ENCODE measurements at places on chromosomes 3 and 15.

DNA sequence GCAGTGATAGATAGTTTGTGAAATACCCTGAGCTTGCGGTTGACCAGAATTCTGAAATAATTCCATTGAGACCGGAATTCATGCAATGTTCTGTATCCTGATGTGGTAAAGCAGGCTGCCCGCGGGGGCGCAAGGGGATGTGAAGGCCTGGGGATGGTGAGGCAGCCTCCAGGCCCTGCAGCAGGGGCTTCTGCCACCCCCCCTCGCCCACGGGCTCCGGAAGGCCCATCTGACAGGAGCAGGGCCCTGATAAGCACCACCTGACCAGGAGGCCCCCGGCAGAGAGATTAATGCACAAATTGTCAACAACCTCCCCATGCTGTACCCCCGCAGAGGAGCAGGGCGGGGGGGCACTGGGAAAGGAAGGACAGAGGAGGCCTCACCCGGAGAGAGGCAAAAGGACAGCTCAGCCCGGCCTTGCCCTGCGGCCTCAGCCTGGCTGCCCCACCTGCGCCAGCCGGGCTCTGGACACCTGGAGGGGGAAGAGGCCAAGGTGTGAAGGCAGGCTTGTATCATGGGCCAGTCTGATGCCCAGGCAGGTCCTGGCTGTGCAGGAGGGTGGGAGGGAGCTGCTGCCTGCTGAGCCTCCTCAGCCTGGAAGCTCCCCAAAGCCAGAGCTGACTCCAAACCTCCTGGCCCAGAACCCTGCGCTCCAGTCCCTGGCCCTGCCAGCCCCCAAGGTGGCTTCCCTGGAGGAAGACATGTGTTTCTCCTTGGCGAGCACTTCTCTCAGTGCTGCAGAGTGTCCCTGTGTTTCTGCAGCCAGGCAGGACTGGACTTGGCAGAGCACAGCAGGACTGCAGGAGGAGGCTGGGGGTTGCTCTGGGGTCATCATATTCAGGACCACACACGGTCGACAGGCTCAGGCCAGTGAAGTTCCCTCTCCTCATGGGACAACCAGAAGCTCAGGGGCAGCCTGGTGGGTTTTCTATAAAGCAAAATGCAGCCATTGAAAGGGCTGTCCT lies 46.5 kb downstream of the RPN1 start:
- no peak overlapping the region for H3K4me3 ChIP-seq
- H3K27ac ChIP-seq: no peak overlapping the region
- H3K4me1 ChIP-seq: peaks cover 2% of the 10 kb centered on the region

GRCh38 chr3:159208050-159208449 lies 406.2 kb downstream of the MFSD1 start:
- H3K4me3 ChIP-seq: no peak overlapping the region
- DNase-seq: no peak
- H3K27ac ChIP-seq: no peak overlapping the region
- no peaks in the 10 kb centered on the region for H3K27me3 ChIP-seq
- no peaks in the 10 kb centered on the region for H3K4me1 ChIP-seq

- peaks cover 8% of the 10 kb centered on the region for H3K27me3 ChIP-seq
- no peak for DNase-seq
- no peaks in the 10 kb centered on the region for H3K4me1 ChIP-seq
- no peak overlapping the region for H3K27ac ChIP-seq
Measured at GRCh38 chr3:172911142-172911541, 160.6 kb downstream of the ECT2 start.

DNA sequence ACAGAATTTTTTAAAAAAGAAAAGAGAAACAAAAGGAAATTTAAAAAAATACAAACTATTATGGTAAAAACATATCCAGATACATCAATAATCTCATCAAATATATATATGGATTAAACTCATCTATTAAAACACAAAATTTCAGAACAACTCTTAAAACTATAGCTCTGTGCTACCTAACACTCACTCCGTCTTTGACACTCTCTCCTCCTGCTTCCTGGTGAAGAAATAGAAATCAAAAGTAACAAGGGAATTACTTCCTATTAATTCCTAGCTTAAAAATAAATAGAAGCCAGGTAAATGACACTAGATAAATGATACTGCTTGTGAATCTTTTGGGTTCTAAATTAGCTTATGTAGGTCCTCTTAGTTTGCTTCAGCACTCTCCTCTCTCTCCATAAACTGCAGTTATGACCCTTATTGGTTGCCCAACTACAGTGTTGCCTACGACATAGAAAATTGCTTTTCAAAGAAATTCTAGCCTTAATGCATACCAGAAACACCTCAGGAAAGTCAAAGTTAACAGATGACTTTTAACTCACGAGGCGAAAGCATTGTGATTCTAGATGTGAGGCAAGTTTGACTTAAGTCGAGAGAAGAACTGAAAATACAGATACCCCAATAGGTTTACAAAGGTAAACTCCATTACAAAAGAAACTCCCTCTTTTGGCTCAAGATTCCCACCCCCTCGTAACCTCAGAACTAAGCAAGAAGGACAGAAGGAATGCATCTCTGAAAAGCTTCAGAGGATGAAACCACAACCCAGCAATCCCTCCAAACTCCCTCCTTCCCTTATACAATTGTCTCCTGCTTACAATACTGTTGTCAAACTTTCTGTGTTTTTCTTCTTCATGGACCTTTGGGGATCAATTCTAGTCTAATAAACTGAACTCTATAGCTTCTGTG lies 394.7 kb downstream of the FGF12 start:
- no peak overlapping the region for H3K27ac ChIP-seq
- peak overlapping the region; percentile 23 for H3K4me3 ChIP-seq

GRCh38 chr15:101167753-101168462 lies 83.9 kb downstream of the CHSY1 start:
- H3K27ac ChIP-seq: peak overlapping the region; percentile 90
- H3K4me1 ChIP-seq: peaks cover 39% of the 10 kb centered on the region
- peak overlapping the region; percentile 45 for H3K4me3 ChIP-seq
- H3K27me3 ChIP-seq: no peaks in the 10 kb centered on the region
- peak; percentile 93 for DNase-seq
- peaks cover 37% of the 10 kb centered on the region for H3K36me3 ChIP-seq

- no peaks in the 10 kb centered on the region for H3K36me3 ChIP-seq
- peak overlapping the region; percentile 73 for H3K4me3 ChIP-seq
- peak overlapping the region; percentile 72 for H3K27ac ChIP-seq
- DNase-seq: peak; percentile 42
Measured at GRCh38 chr3:198079771-198080520, 119.9 kb downstream of the LMLN start.

DNA sequence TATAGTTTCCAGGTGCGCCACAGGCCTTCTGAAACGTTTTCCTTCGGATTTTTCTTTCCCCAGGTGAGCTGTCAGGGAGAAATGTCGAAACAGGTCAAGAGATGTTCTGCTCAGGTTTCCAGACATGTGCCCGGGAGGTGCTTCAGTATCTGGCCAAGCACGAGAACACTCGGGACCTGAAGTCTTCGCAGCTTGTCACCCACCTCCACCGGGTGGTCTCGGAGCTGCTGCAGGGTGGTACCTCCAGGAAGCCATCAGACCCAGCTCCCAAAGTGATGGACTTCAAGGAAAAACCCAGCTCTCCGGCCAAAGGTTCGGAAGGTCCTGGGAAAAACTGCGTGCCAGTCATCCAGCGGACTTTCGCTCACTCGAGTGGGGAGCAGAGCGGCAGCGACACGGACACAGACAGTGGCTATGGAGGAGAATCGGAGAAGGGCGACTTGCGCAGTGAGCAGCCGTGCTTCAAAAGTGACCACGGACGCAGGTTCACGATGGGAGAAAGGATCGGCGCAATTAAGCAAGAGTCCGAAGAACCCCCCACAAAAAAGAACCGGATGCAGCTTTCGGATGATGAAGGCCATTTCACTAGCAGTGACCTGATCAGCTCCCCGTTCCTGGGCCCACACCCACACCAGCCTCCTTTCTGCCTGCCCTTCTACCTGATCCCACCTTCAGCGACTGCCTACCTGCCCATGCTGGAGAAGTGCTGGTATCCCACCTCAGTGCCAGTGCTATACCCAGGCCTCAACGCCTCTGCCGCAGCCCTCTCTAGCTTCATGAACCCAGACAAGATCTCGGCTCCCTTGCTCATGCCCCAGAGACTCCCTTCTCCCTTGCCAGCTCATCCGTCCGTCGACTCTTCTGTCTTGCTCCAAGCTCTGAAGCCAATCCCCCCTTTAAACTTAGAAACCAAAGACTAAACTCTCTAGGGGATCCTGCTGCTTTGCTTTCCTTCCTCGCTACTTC lies 3.8 kb downstream of the BHLHE40 start:
- H3K4me3 ChIP-seq: peak overlapping the region; percentile 93
- H3K4me1 ChIP-seq: peaks cover 53% of the 10 kb centered on the region
- no peak for DNase-seq
- peak overlapping the region; percentile 87 for H3K27ac ChIP-seq
- peaks cover 68% of the 10 kb centered on the region for H3K36me3 ChIP-seq
- no peaks in the 10 kb centered on the region for H3K27me3 ChIP-seq

DNA sequence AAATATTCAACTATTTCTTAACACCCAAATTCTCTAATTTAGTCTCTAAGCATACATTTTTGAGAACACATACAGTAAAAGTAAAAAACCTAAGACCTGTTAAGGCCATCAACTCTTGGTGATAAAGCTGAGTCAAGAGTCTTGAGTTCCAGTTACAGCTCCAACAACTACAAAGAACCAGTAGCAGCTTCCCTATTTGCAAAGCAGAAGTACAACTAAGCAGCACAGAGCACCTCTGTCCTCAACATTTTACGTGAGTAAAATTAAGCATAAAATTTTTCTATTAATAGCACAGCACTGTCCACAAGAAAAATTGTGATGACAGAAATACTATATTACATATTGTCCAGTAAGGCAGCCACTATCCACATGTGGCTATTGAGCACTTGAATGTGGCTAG lies 4.4 kb downstream of the PCOLCE2 start:
- peaks cover 62% of the 10 kb centered on the region for H3K27me3 ChIP-seq
- no peak overlapping the region for H3K4me3 ChIP-seq
- peaks cover 8% of the 10 kb centered on the region for H3K4me1 ChIP-seq

DNA sequence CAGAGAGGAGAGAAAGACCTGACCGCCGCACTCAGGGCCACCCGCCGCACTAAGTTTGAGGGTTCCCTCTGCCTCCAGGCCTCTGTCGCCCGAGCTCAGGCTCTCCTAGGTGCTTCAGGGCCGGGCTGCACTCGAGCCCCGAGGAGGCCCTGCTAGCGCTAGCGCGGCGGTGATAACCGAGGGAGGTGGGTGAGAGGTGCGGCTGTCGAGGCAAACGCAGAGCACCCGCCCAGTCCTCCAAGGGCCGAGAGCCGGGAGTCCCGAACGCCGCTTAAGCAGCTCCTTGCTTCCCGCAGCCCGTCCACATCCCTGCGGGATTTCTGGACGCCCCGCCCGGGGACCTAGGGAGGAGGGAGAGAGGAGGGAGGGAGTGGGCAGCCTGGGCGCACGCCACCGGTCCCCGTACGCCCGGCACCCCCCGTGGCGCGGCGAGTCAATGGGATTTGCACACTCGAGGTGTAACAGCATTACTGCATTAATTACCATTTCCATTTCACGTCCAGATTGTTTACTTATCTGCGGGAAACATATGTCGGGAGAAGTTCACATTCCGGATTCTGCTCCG lies 6.8 kb downstream of the SOX14 start:
- H3K27me3 ChIP-seq: peaks cover 93% of the 10 kb centered on the region
- H3K4me1 ChIP-seq: peaks cover 8% of the 10 kb centered on the region

DNA sequence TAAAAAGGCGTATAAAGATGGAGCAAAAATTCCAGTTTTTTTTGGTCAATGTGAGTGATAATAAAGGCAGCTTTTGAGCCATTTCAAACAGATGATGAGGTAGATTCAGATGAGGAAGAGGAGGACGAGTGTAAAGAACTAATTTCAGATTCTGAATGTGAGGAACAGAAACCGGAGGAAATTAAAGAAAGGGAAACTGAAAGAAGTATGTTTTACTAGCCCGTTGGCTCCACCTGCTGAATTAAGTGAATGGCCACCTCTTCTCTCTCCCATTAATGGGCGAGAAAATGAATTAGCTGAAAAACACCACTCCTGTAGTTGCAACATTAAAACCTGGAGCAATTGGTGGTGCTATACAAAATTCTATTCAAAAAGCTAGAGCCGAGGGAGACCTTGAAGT lies 55.4 kb downstream of the CYP19A1 start:
- H3K4me3 ChIP-seq: peak overlapping the region; percentile 39
- H3K27me3 ChIP-seq: peaks cover 26% of the 10 kb centered on the region
- H3K36me3 ChIP-seq: no peaks in the 10 kb centered on the region
- H3K27ac ChIP-seq: peak overlapping the region; percentile 74

DNA sequence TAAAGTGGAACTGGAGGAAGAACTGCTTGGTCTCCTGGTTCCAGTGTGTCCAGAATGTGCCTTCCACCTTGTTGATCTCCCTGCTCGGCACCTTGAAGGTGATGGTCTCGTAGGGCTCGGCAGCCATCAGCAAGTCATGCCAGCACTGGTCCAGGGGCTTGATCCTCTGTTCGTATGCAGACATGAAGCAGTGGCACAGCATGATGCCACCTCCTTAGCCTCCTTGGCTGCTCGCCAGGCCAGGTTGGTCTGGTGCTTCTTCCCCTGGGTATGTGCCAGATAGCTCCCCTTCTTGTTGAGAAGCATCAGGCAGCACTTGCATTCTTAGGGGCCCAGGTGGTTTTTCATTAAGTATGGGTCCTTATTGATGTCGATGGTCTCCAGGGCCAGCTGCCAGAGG lies 17.8 kb upstream of the TXNRD3 start:
- H3K27me3 ChIP-seq: peaks cover 18% of the 10 kb centered on the region
- H3K4me1 ChIP-seq: peaks cover 3% of the 10 kb centered on the region
- H3K27ac ChIP-seq: no peak overlapping the region
- DNase-seq: peak; percentile 31

DNA sequence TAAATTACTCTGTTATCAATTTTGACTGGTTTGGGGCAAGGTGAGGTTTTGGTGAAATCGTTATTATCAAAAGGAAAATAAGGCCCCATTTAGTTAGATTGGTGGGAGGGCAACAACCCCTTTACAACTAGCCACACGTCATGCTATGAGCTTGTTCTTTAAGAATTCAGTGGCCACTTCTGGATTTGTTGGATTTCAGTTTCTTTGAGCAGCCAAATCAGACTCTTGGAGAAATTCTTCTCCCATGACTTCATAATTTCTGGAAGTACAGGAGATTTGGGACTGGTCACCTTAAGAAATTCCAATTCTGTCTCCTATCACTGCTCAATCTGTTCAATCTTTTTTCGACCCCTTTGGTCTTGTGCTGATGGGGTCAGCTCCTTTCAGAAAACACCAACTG lies 14.8 kb upstream of the WNT5A start:
- no peaks in the 10 kb centered on the region for H3K27me3 ChIP-seq
- no peaks in the 10 kb centered on the region for H3K4me1 ChIP-seq
- H3K4me3 ChIP-seq: no peak overlapping the region
- no peak for DNase-seq
